Mucosa of gallbladder (tissue), 1 donor: ENCODE measurements at places on chromosomes 1 and 21. TPM values are rescaled to one million over a fixed set of nuclear protein-coding genes. Genes with fewer than 3 reads are reported as not detected.

GRCh38 chr1:225950905-225951497, 10.0 kb upstream of the LEFTY2 start:
- no peak for DNase-seq

DNA sequence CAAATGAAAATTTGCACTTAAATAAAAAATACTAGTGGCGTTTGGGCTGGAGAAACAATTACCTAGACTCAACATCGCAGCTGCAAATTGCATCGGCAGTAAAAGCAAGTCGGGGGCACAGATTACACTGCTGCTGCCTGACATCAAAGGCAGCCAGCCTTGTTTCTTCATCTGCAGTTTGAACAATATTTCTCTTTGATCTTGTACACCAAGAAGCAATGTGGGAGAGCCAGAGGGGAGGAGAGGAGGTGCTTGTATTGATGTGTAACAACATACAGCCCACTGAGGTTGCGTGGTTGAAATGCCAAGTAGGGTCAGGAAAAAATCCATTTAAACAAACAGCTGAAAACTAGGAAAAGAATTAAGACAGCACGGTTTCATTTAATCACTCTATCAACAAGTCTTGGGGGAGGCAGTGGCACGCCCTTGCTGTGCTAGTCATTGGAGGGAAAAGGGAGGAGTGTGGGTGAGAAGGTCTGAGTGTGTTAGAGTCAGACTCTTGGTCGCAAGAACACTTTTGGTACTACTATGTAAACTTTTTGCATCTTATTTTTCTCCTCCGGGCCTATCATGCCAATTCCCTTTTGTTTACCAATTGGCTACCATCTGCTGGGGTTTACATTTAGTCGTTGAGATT, 456.5 kb downstream of the OMA1 start:
- no peak for DNase-seq

- no peak for DNase-seq
These were observed 147.0 kb downstream of the POU2F1 start for GRCh38 chr1:167367705-167368104.

- no peak for DNase-seq
These were observed 4.2 kb downstream of the MANEAL start for GRCh38 chr1:37797750-37798345.

- DNase-seq = no peak
These were observed 199.2 kb downstream of the HLX start for GRCh38 chr1:221078260-221078965.

Gene LCE1E
- total RNA-seq = not detected

DNA sequence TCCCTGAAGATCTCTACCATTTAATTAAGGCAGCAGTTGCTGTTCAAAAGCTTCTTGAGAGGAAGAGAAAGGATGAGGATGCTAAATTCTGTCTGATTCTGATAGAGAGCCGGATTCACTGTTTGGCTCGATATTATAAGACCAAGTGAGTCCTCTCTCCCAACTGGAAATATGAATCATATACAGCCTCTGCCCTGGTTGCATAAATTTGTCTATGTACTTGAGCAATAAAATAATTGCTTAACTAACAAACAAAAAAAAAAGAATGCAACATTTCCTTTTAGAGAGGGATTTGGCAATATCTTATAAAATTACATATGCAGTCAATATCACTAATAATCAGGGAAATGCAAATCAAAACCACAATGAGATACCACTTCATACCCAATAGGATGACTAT, 26.8 kb downstream of the ALDH9A1 start:
- no peak for DNase-seq

- DNase-seq = no peak
These were observed 576.1 kb upstream of the ZRANB2 start for GRCh38 chr1:71656902-71657301.

- DNase-seq = no peak
These were observed 10.4 kb downstream of the LGALS8 start for GRCh38 chr1:236534151-236534651.

- DNase-seq = no peak
These were observed 94.7 kb downstream of the PLA2G4A start for GRCh38 chr1:186923486-186923885.

- DNase-seq = no peak
These were observed 245.4 kb downstream of the KCNJ6 start for GRCh38 chr21:37670883-37671282.

GRCh38 chr1:179935909-179936496, 18.6 kb upstream of the CEP350 start:
- DNase-seq = no peak

Gene SH3BGR
- total RNA-seq = 22.3 TPM

DNA sequence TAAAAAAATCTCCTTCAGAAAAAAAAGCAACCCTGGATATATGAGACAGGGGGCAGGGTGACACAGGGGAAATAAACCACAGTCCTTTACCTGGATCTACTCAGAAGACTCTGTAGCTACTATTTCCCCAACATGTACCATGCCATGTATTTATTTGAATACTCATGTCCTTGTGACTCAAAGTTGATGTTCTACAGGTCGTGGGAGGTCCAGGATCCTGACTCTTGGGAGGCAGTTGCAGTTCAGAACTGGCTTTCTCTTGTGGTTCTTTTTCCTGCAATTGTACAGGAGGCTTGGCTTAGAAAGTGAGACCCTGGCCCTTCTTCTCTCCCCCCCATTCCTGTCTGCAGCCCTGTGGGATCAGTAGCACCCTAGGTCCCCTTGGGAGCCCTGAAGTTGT, 5.8 kb upstream of the IL24 start:
- DNase-seq = no peak

GRCh38 chr1:86018283-86018923, 138.2 kb downstream of the COL24A1 start:
- peak; percentile 16 for DNase-seq

Gene CYP4Z1
- not detected for total RNA-seq

DNA sequence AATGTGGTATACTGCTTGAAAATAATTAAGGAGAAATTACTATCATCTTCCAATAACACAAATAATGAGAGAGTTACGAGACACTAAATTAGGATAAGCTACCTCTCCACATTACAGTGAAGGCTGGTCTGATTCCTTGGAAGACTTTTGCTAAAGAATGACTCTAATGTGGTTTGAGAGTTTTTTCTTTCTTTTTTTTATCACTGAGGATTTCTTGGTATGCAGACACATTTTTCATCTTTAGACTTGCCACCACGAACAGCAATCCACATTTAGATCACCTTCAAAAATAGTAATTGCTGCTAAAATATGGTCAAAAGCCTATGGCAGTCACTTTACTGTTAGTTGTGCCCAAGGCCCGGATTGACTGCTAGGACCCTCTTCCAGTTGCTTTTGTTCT, 16.6 kb upstream of the TMEM35B start:
- no peak for DNase-seq

DNA sequence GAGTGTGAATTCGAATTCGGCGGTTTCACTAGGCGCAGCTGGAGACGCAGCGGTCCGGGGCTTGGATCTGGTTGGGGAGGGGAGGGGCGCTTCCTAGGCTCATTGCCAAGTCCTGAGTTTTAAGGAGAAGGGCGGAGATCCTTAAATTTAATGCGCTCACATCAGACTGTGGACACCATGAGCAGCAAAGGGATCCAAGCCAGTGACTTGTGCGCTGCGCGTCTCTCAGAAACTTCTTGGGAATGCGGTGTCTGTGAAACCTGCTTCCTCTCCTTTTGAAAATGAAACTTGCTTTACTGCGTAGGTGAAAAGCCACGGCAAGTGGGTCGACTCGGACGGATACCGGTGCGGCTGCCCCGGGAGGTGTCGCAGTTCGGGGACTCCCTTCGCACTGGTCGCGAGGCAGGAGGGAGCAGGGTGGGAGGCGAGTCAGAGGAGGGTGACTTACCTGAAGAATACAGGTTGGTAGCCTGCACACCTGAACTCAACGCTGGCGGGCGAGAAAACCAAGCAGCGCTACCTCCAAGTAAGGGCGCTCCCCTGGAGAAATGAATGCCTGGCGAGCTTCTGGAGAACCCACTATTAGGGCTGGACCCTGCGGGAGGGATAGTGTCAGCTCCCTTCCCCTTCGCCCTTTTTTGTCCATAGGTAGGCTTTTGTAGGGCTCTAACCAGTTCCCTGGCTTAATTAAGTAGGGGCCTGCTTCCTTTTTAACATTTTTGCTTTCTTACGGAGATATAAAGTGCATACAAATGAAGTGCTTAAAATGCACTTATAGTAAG, 992 bp downstream of the TENT5C start:
- DNase-seq = no peak

GRCh38 chr1:188314557-188315137, 1485.9 kb downstream of the PLA2G4A start:
- DNase-seq = no peak

- no peak for DNase-seq
These were observed 37.4 kb downstream of the SMYD2 start for GRCh38 chr1:214318356-214318755.

GRCh38 chr1:46784666-46785065, 14.2 kb upstream of the CYP4B1 start:
- no peak for DNase-seq

- no peak for DNase-seq
These were observed 208.1 kb downstream of the PATJ start for GRCh38 chr1:61950418-61950817.

DNA sequence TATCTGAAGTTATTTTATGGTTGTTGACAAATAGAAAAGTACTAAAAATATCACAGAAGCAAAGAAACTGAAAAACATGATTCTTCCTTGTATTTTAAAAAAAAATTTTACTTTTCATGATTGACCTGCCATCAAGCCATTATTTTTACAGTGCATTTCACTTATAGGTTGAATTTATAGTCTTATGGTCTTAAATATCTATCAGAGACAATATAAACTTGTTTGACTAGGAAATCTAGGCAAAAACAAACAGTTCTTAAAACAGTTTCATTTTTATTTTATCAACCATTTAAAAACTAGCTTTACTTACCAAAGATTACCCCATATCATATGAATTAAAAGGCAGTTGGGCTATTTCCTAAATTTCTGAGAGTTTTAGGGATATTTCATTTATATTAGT, 59.2 kb downstream of the SLC16A1 start:
- DNase-seq = no peak

Gene HEYL
- 8.5 TPM for total RNA-seq

Gene ANKRD34A
- 3.4 TPM for total RNA-seq

- peak; percentile 84 for DNase-seq
These were observed 191.7 kb downstream of the GIPC2 start for GRCh38 chr1:78237364-78237916.

DNA sequence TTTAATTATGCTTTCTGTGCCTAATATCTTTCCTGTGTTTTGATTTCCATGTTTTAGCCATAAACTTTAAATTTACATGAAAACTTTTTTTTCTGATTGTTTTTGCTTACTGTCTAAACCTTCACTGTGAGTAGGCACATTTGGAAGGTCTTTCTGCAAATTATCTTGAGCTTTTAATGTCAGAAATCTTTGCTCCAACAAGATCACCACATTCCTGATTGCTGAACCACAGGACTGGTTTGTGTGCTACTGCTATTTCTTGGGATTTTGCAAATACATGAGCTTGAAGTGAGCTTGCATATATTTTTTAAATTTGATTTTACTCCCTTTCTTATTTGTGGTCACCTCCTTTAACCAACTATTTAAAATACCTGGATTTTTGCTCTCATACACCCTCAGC, 61.3 kb downstream of the PTBP2 start:
- DNase-seq = no peak

Gene PCBP3
- 2.1 TPM for total RNA-seq

DNA sequence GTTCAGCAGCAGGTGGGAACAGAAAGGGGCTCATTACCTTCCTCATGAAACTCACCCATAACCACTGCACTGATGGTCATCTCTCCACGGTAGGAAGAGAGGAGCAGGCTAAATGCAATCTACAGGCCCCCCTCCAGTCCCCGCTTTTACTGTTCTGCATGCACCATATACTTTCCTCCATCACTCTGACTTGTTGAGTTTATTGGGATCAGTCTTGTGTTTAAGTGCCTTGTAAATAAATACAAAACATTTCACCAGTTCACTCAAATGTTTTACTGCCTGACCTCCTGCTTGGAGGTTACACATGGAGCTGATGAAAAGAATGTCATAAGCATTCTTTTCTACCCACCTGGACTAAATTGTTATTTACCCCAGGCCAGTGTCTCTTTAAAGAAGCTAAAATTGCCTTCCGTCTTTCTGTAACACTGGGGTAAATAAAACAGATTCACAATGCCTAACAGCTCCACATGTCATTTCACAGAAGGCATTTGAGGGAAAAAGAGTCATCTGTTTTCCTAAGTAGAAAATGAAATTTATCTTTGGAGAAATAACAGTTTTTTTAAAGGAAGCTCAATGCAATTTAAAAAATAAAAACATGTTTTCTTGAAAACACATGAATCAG, 30.7 kb downstream of the PTPN14 start:
- no peak for DNase-seq

- DNase-seq = no peak
These were observed 103.1 kb upstream of the KAZN start for GRCh38 chr1:14495381-14495780.
